Inflammatory macrophage (primary cell): ENCODE measurements at places on chromosomes 1 and 21.

- DNase-seq: no peak
Measured at GRCh38 chr1:225770561-225771248, 6.9 kb upstream of the SRP9 start.

- no peak for DNase-seq
Measured at GRCh38 chr21:35150562-35151226, 101.6 kb upstream of the RUNX1 start.

DNA sequence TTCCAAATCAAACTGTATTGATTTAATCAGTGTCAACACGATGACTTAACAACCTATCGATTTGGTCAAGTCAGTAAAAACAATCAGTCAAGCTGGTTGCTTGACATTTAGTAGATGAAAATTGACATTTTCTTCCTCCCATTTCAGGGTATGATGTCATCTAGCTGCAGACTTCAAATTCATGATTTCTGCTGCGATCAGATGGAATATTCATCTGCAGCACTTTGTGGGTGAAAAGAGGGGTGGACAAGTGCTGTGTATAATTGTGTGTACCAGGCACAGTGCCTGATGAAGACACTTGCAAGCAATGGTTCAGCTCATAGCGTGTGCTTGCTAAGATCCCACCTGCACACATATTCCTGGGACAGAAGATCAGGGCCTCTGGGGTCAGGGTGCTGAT lies 479.8 kb downstream of the DISC1 start:
- DNase-seq: no peak

GRCh38 chr1:111283838-111284237 lies 6.8 kb upstream of the CHIA start:
- DNase-seq: no peak

- no peak for DNase-seq
Measured at GRCh38 chr1:114587203-114587991, 6.0 kb upstream of the BCAS2 start.

DNA sequence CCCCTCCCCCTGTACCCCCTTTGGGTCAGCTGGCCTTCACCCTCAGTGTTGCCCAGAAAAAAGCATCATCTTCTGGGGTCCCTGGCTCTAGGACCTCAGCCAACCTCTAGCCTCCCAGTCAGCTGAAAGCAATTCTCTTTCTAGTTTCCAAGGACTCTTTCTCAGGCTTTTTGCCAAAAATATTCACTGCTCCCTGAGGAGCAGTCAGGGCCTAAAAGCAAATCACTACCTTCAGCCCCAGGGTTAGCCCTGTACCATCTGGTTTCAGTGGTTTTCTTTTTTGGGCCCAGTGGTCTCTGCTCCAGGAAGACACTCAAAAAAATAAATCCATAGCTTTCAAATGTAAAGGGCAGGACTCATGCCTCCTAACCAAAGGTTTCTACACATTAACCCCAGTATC lies 3.1 kb upstream of the LMOD1 start:
- DNase-seq: no peak

DNA sequence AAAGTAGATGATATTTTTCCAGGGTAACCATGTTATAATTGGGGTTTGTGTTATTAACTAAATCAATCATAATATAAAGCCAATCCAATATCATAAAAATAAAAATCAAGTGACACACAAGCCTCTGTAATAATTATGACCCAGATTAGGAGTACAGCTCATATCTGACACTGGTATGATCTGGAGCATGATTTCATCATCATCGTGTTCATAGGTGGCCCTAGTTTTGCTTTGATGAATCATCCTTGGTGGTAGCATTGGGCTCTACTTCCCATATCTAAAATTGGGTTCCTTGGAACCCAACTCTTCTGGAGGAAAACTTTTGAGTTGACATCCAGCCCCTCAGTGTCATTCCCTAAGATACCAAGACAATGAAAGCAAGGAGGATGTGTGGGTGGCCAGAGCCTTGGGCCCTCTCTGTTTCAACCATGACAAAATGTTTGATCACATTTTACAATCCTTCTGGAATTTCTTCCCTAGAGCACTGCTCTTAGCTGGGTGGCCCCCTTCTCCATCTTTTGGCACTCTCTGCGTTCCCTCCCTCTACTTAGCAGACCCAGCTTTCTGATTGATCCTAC lies 37.0 kb upstream of the ENAH start:
- no peak for DNase-seq

GRCh38 chr1:12697397-12697796 lies 18.5 kb upstream of the AADACL3 start:
- no peak for DNase-seq

GRCh38 chr1:152108882-152109222 lies 6.4 kb downstream of the TCHH start:
- DNase-seq: no peak

DNA sequence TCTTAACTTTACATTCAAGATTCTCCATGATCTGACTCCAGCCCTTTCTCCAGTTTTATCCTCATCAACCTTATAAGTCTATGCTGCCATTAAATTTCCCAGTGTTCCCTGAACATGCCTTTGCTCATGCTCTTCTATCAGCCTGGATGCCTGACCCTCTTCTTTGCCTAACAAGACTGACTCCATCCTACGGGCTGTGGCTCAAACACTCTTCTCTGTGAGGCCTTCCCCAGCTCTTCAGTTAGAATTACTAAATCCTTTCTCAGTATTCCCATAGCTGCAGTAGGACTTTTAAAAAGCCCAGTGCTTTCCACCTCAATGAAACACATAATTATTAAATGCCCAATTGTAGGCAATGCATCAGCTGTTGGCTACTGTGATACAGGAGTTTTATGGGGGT lies 76.5 kb upstream of the GNG12 start:
- DNase-seq: no peak

- no peak for DNase-seq
Measured at GRCh38 chr1:104466068-104466467, 716.4 kb downstream of the AMY1C start.

GRCh38 chr1:7432900-7433380 lies 338.2 kb upstream of the VAMP3 start:
- no peak for DNase-seq

- peak; percentile 48 for DNase-seq
Measured at GRCh38 chr21:41801321-41802197, 34.7 kb upstream of the RIPK4 start.

DNA sequence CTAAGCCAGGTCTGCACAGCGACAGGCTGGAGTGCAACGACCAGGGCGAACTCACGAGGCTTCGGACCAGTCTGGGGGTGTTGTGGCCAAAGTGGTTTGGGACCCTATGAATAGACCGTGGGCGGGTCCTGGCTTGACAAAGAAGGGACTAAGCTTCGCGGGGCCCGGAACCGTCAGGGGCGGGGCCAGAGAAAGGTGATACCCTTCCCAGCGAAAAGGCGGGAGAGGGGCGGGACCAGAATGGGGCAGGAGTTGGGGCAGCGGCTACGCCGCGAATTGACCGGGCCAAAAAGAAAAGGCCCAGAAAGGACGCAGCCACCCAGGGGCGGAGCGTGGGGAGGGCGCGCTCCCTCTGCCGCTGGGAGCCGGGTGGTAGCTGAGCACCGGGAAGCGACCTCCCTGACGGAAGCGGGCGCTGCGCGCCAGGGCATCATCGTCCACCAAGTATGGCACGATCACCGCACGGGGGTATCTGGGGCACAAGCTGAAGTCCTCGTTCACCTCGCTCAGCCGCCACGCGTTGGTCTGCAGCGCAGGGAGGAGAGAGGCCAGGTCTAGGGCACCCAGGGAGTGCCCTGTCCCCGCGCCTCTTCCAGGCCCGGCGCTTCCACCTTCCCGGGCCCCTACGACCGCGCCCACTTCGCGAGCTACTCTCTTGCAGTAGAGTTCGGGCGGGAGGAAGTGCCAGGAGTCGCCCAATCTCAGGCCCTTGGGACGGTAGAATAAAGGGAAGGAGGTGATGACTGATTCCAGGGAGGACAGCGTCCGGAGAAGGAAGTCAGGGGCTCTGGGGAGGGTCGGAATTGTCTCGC lies 6.7 kb upstream of the FAM167B start:
- peak; percentile 48 for DNase-seq

- no peak for DNase-seq
Measured at GRCh38 chr1:230910755-230911117, 42.4 kb upstream of the C1orf198 start.

DNA sequence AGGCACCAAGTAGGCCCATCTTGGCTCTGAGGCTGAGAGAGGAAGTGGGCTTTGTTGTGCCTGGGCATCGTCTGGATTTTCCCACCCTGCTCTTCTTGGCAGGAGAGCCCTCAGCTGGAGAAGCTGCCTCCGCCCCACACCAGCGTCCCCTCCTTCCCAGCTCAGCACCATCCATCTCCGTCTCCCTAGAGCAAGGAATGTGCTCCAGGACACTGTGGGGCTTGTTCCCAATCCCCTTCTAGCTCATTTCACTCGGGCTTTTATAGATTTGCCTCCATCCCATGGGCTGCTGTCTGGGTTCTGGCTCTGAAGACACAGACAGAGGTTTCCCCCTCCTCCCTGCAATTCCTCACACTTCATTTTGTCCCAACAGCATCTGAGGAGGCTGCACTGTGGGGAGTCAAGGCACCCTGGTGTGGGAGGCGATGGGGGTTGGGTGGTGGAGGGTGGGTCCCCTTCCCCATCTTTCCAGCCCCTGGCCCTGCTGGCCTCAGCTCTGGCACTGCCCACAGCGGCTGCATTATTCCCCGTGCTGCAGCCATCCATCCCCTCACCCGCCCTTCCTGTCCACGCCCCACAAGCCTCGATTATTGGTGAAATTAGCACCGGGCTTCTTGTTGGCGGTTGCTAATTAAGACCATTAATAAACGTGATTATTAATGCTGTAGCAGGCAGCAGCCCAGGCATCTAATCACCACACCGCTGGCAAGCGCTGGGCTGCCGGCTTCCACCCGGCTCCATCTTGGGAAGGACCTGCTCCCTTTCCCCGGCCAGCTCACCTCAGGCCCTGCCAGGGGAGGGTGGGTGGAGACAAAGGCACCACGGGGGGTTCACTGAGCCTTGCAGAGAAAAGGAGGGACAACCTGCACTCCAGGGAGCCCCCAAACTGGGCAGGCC lies 21.7 kb downstream of the RHBG start:
- DNase-seq: no peak

DNA sequence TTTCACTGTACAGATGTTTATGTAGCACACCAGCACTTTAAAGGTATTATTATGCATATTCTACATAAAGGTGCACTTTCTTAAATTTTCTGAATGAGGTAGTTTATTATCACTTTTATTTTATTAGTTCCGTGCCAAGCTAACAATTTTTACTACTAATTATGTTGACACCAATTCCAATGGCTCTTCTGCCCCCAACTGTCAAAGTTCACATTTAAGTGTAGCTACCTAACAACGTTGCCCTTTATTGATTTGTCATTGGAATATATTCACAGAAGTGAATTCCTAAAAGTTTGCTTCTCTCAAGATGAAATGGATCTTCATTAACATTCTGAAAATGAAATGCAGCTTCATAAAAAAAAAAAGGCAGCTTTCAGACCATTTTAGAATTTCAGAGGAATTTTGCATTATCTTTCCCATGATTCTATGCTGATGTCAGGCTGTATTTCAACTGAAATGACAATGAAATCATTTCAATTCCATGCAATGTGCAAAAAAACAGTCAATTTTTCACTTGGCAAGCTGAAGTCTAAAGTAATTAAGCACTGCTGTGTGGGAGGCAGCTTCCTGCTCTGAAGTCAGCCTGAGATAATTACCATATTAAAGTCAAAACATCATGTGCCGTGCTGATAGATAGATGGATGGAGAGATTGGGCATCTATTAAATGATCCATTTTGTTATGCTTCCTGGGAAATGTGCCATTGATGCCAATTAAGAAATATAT lies 229.2 kb downstream of the TTLL7 start:
- DNase-seq: no peak

- peak; percentile 86 for DNase-seq
Measured at GRCh38 chr1:200520735-200521134, 99.8 kb downstream of the KIF14 start.

GRCh38 chr1:209705033-209705598 lies 470 bp downstream of the HSD11B1 start:
- DNase-seq: no peak

DNA sequence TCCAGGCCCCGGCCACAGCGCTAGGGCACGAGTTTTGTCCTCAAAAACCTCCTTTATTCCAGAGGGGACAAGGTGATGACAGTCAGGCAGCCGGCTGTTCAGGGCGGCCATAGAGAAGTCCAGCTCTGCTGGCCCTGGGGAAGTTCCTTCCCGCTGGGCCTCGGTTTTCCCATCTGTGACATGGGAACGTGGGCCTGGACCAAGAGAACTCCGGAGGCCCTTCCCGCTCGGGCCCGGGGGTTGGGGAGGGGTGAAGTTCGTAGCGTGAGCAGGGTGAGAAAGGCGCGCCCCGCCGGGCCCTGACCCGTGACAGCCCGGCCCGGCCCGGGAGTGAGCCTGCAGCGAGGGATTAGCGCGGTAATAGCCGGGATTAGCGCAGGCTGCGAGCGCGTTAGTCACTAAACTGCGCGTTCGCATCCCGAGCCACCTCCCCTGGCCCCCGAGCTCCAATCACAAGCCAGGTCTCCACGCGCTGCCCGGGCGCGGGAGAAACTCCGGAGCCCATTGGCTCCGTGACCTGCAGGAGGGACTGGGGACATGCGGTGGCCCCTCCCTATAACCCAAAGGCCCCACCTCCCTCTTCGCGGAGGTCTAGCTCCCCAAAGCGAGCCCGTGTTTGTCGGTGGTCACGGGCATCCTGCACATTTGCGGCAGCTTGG lies 29.8 kb upstream of the PADI2 start:
- no peak for DNase-seq

- no peak for DNase-seq
Measured at GRCh38 chr1:154556422-154556821, 2.0 kb downstream of the UBE2Q1 start.

- no peak for DNase-seq
Measured at GRCh38 chr21:45257673-45258341, 29.9 kb downstream of the POFUT2 start.

- DNase-seq: no peak
Measured at GRCh38 chr1:178643349-178643748, 81.7 kb upstream of the RALGPS2 start.

DNA sequence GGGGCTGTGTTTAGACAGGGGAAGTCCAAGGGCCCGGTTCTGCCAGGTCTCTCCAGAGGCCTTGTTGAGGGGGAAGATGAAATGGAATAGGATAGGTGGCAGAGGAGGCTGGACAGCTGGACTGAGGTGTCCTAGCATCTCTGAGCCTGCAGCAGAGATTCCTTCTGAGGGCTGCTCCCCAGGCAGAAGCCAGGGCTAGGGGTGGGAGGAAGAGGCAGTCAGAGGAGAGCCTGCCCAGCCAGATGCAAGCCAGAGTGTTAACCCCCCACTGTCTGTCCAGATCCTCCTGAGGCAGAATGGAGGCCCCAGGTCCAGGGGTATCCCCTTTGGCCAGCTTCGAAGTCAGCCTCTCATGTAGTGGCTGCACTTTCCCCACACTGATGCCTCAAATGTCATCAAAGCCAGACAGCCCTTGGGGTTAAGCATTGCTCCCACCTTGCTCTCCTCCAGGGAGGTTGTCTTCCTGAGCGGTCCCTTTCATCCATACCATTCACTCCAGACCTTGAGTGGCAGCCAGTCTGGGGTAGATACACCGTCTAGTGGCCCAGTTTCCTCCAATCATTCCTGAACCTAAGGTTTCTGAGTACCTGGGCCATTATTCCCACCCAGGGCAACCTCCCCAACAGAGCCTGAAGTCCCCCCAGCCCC lies 1.7 kb downstream of the CSF1 start:
- no peak for DNase-seq
